Activated naive CD8-positive, alpha-beta T cell treated with anti-CD3 and anti-CD28 coated beads, Interleukin-2, amount 10 ng/mL, durations not matched to agents 7 days and 5 days (primary cell): ENCODE measurements at places on chromosomes 13 and 19.

DNA sequence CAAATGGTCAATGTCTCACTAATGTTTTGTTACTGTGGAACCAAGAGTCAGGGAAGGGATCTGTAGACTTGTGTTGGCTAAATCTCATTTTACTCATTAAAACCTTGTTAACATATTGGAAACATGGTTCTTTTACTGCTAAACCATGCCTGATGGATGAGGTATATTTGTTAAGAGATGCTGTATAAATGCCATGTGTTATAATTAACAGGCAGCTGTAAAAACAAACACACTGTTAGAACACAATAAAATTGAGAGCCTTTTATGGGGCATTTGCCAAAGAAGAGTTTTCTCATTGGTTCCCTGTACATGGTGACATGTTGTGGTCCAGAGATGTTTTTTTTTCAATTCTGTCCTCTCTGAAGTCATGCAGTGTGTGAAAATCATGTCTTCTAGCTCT, 121.9 kb downstream of the ESD start:
- no peak for DNase-seq

DNA sequence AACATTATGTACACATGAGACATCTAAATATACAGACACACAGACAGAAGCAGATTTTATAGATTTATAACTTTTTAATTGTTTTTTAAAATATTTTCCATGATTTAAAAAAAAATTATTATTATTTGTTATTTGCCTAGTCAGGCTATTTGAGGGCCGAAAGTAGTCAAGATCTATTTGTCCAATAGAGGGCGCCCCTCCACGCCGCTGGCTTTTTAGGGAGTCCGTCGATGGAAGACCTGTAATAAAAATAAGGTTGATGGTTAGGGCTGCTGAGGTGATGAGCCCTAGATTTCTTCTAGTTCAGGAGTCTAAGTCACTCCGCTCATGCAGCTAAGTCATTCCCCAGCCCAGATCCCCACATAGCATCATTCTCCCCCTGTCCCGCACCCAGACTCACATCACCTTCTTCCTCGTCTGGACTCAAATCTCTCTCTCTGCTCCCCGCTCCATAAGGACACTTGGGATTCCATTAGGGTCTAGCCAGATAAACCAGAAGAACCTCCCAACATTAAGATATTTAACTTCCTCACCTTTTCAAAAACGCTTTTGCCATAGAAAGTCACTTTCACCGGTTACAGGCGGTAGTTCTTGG, 33.9 kb upstream of the CEACAM21 start:
- peak; percentile 76 for DNase-seq

- DNase-seq = no peak
Measured at GRCh38 chr19:16518061-16518460, 21.9 kb downstream of the C19orf44 start.

DNA sequence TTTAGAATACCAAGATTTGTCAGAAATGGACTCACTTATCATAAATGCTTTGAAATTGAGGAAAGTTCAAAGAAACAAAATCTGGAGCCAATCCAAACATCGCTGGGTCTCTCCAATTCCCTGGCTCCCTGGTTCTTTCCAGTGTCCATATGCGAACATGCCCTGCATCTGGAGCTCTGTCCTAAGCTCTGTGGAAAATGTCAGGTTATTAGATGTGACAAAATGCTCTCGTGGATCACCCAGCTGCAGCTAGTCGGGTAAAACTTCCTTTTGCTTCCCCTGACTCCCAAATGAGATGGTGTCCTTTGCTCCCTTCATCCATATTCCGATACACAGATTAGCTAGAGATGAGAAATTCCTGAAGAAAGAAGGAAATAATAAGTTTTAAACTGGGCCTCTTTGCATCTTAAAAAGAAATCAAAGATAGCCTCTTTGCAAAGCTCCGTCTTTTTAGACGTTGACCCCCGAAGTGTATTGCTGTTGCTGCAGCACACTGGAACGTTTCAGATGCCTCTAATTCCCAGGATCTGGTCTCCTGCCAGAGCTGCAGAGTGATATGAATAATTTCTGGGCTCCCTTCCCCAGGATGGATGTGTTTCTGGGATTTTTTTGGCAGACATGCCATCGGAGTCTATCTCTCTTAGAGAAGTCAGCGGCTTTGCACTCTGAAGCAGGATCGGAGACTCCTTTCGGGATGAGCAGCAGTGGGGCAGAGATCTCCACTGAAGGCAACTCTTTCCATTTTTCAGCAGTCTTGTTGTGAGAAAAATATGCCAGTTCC, 102.9 kb downstream of the TEX26 start:
- no peak for DNase-seq

DNA sequence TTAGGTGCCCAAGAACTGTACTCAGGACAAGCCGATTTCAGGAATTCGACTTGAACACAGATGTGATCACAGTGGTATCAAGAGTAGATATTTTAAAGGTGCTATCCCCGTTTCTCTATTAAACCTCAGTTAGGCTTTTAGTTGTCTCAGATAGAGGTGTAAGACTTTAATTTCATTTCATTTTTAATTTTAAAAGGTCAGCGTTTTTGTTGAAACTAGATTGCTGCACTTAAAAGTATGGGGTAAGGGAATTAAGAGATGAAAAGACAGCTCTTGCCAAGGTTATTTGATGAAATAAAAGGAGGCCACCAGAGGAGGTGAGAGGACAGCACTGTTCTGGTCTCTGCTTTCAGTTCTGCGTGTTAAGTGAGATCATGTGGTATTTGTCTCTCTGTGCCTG, 48.6 kb downstream of the SPATA13 start:
- DNase-seq = no peak

DNA sequence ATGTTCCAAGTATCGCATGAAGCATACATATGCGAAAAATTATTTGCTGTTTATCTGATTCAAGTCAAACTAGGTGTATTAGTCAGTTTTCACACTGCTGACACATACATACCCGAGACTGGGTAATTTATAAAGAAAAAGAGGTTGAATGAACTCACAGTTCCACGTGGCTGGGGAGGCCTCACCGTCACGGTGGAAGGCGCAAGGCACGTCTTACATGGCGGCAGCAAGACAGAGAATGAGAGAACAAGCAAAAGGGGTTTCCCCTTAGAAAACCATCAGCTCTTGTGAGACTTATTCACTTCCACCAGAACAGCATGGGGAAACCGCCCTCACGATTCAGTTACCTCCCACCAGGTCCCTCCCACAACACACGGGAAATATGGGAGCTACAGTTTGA, 13.0 kb upstream of the PROZ start:
- DNase-seq = no peak

- no peak for DNase-seq
Measured at GRCh38 chr13:27978301-27978968, 9.3 kb upstream of the CDX2 start.

DNA sequence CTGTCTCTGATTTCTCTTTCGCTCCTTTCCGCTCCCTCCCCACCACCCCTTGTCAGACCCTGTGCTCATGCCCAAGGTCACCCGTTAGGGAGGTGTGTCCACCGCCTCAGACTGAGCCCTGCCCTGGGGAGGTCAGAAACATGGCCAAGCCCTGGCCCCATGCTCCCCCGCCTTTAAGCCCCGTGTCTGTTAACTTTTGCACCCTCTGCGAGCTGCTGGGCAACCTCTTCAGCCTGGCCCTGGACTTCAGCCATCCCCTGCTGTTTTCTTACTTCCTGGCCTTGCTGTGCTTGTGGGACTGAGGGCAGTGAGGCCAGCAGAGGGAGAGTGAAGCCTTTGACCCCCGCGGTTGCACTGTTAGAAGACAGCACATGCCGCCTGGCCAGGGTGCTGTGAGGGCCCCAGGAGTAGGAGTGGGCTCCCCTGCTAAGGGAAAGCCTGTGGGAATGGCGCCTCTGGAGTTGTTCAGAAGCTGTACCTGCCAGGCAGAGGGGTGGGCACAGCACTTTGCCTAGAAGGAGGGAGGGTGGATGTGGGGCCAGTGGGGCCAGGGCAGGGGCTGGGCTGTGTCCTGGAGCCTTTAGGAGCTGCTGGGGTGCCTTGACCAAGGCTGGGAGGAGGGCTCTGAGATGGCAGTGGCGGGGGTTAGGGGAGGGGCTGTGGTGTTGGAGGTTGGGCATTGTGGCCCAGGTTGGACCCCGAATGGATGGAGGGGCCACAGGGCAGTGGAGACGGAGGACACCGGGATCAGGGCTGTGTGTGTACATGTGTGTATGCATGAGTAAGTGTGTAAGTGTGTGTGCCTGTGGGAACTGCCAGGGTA, 7.9 kb downstream of the UPF1 start:
- no peak for DNase-seq

GRCh38 chr13:74868049-74868448, 613.9 kb downstream of the TBC1D4 start:
- no peak for DNase-seq

- DNase-seq = no peak
Measured at GRCh38 chr13:44710576-44710975, 134.4 kb upstream of the TSC22D1 start.

- DNase-seq = no peak
Measured at GRCh38 chr19:16363133-16363851, 38.7 kb downstream of the KLF2 start.

- DNase-seq = no peak
Measured at GRCh38 chr19:33780251-33780650, 16.4 kb upstream of the KCTD15 start.

DNA sequence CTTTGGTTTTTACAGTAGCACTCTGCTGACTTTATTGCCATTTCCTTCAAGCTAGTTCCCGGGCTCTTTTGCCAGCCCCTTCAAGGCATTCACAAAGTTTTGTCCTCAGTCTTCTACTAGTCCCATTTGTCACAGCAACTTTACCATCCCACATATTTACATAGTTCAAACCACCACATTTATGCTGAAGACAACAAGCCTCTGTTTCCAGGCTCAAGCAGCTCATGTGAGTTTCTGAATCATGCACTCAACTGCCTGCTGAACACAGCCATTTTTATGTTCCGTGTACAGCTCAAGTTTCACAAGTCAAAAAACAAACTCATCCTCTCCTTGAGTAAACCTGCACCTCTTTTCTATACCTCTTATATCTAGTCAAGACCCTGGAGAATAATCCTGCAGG, 977.0 kb upstream of the SLC10A2 start:
- no peak for DNase-seq

- DNase-seq = peak; percentile 79
Measured at GRCh38 chr19:49097453-49098288, 12.4 kb downstream of the SNRNP70 start.

DNA sequence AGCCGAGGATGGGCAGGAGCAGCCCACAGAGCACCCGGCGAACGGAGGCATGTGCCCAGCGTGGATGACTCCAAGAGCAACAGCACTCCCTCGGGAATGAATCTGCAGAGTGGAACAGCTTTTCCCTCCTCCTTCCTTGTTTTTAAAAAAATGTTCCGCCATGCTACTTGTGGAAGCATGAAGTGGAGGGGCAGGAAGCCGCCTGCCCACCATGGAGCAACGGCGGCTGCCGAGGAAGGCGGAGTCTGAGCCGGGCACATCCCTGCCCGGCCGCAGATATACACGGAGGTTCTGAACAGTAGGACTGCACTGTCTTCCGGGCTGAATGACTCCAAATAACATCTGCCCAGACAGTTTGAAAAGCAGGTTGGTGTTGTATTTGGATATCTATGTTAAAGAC, 65.2 kb downstream of the SOX1 start:
- no peak for DNase-seq

- DNase-seq = no peak
Measured at GRCh38 chr19:53994811-53995210, 3.4 kb downstream of the CACNG6 start.

DNA sequence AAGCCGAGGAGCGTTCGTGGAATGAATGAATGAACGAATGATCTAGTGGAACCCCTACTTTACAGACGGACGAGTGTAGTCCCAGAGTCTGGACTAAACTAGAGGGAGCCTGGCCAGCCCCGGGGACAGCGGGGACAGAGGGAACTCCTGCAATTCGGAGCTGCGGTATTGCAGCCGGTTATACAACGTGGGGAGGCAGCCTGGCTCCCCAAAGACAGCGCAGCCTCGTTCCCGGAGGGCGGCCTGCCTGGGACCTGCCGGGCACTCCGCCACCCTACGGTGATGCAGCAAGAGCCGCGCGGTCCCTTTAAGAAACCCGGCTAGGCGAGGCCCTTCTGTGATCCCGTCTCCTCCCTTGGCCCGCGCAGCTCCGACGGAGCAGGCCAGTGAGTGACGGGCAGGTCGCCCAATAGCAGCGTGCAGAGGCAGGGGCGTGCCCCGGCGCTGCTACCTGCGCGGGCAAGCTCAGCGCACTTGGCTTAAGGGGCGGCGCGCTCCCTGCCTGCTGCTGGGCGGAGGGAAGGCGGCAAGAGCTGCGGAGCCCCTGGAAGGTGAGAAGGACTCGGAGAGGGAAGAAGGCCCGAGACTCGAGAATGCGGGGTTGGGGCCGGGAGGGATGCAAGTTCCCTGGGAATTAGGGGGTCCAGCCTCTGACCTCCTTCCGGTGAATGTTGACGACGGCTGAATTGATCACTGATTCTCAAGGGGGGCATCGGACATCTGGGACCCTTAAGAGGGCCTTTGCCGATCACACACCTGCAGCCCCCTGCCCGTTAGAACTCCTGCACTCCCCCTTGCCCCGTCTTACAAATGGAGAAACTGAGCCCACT, at the start of gene ABCA7:
TSS of gene ABCA7 (plus strand) at position 462 of the 830 bp plus-strand sequence. CDS start 1,255 bp downstream, outside the sequence.
- peak; percentile 100 for DNase-seq

GRCh38 chr13:36783890-36784289, 35.1 kb upstream of the RFXAP start:
- no peak for DNase-seq
